ENCODE measurements at places on chromosomes 2 and 18. TPM values are rescaled to one million over a fixed set of nuclear protein-coding genes. Genes with fewer than 3 reads are reported as not detected.

OSBPL1A gene
- total RNA-seq: 0.98 TPM

- no peak for DNase-seq
These were observed 409.2 kb upstream of the NRP2 start for GRCh38 chr2:205273148-205273547.

DNA sequence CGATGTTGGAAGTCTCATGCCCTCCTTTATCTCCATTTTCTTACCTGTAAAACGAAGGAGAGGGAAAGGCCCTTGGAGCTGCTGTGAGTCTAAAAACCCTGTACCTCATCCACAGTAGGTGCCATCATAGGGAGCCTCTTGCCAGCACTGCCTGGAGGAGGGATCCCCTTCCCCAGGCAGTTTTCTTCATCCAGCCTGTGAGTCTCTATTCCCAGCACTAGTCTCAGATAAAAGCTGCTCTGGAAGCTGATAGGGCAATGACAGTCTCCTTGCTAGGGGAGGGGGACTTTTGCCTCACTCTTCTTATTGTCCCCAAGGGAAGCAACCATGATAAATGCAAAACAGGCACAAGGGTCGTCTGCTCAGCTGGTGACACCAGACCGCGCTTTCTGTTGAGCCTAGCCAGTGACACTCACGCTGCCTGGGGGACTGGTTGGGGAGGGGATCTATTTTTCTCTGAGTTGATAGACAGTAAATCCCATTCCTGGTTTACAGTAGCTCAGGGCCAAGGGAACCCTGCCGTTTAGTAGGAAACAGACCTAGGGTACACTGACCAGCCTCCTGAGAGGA is 139.5 kb upstream of the NABP1 start:
- no peak for DNase-seq

DNA sequence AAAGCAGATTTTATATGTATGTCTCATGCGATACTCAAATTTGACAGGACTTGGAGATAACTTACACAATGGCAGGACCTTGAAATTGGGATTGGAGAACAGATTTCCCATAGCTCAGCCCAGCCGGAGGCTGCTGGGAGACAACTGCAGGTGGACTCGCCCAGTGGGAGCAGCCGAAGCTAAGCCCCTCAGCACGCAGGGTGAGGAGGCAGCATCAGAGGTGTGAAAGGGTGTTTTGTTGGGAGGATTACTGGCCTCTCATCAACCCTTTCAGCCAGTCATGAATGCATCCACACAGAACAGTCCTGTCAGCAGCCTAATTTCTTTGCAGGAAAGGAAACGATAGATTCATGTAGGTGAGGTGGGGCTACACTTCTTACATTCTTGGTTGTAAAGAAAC is 110.4 kb upstream of the DYNAP start:
- DNase-seq: no peak

- no peak for DNase-seq
These were observed 848.0 kb downstream of the RNF144A start for GRCh38 chr2:7765236-7765635.

- DNase-seq: peak; percentile 85
These were observed at the start of gene MTERF4 for GRCh38 chr2:241102239-241102803. MTERF4 (minus strand) TSS chr2:241102287; CDS start chr2:241102273, 14 bp downstream.

IL36B gene
- total RNA-seq: not detected

GRCh38 chr2:237341872-237342271 is 72.1 kb downstream of the COL6A3 start:
- no peak for DNase-seq

DNA sequence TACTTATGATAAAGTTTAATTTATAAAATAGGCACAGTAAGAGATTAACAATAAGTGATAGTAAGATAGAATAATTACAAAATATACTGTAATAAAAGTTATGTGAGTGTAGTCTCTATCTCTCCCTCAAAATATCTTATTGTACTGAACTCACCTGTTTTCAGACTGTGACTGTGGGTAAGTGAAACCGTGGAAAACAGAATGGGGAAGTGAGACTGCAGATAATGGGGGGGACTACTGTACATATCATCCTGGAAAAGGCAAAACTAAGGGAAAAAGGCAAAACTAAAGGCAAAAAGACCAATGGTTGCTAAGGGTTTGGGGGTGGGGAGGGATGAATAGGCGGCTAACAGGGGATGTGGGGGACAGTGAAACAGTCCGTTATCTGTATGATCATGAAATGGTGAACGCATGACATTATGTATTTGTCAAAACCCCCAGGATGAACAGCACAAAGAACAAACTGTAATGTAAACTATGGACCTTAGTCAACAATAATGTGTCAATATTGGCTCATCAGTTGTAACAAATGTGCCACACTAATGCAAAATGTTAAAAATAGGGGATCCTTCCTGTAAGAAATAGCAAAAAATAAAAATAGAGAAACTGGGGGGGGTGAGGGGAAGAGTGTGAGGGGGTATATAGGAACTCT is 93.8 kb downstream of the EPB41L3 start:
- DNase-seq: no peak

DNA sequence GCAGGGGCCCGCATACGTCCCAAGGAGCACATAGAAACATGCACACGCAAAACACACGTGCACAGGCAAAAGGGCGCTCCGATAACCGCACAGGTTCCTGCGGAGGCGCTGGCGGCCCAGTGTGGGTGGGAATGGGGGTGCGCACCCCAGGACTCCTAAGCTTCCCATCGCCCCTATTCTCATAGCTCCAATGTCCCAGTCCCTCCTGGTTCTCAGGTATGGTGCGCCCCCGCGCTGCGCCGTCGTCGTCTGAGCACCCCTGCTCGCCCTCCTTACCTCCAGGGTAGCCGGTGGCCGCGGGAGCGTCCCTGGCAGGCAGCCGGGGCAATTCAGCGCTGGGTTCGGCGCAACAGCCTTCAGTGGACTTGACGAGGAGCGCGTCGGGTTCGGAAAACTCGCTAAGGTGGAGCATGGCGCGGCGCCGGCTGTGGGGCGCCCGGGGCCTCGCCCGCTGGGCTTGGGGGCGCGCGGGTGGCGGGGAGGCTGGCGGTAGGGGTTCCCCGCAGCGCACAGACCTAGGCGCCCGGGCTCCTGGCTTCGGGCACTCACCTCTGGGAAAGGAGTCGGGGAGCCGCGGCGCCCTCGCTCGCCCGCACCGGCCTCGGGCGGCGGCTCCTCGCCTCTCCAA is 328 bp downstream of the EGR4 start:
- no peak for DNase-seq

DNA sequence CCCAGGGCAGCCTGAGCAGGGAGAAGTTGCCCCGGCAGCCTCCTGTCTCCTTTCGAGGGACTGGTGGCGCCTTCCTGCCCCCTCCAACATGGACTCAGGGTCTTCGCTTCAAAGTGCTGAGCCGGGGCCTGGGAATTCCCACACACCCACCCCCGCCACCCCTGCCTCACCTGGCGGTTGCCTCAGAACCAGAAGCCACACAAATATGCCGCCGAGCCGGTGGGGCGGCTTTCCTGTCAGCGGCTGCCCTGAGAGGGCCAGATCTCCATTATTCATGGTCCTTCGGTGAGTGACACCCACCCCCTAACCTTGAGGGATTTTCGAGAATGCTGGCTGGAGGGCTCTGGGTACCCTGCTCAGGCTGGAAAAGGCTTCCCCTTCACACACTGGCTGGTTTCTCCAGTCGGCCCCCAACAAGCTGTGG is 71.7 kb downstream of the SMAD7 start:
- DNase-seq: no peak

DGUOK gene
- 90.9 TPM for total RNA-seq

PDCD1 gene
- 42.0 TPM for total RNA-seq

GRCh38 chr2:175017618-175018414 is 12.6 kb upstream of the CHN1 start:
- no peak for DNase-seq

DNA sequence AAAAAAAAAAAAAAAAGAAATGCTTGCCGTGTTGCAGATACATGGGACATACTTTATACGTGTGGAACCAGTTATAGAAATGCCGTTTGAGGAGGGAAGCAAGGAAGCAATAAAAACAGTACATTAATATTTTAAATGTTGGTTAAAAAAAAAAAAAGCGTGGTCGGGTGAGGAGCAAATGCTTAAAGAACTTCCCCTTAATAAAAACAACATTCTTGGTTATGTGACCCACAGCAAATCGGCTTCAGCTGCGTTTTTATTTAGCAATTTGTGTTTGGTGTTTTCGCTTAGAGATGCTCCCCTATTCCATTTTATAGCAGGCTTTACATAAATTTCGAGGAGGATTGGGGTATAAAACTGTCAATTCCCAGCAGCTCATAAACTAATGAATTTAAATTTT is 223.6 kb downstream of the LRRTM1 start:
- DNase-seq: no peak

DNA sequence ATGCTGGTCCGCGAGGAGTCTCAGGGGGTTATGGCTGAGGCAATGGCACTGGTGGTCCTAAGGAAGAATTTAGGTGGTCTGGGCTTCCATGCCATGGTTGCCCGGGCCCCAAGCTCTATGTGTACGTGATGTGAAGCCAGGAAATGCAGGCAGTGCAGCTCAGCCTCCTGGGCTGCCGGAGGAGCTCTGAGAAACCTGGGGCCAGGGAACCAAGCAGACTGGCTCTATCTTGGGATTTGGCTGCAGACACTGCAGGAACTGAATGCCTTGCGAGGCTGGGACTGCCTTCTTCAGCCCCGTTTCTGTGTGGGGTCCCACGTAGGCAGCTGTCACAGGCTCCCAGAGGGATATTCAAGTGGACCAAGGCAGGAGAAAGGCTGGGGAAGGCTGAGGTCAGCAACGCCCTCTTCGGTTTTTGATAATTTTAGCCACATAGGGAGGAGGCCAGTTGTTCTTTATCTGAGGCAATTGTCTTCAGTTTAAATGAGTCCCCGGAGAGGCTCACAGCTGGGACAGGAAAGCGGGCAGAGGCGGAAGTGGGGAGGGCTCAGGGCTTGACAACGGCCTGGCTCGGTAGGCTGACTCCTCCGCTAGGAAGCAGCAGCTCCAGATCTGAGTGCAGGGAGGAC is 77.7 kb downstream of the RHOB start:
- DNase-seq: no peak

- no peak for DNase-seq
These were observed 63.9 kb downstream of the LRRFIP1 start for GRCh38 chr2:237691029-237691907.

CACNB4 gene
- 0.23 TPM for total RNA-seq

CTLA4 gene
- total RNA-seq: 166 TPM

DNA sequence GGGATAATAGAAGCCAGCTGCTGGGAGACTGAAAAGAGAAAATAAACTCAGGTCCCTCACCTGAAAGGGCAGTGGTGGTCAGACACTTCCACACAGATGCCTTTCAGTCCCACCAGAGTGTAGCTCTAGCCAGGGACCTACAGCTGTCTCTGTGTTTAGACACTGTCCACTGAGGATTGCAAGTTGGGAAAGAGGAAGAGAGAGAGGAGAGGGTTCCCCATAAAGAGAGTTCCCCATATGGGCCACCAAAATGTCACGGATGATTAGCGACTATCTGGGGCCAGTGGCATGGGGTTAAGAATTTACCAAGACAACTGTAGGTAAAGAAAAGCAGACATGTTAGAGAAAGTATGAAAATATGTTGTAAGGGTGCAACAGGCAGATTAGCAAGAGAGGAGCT is 36.7 kb upstream of the SKA1 start:
- no peak for DNase-seq

DNA sequence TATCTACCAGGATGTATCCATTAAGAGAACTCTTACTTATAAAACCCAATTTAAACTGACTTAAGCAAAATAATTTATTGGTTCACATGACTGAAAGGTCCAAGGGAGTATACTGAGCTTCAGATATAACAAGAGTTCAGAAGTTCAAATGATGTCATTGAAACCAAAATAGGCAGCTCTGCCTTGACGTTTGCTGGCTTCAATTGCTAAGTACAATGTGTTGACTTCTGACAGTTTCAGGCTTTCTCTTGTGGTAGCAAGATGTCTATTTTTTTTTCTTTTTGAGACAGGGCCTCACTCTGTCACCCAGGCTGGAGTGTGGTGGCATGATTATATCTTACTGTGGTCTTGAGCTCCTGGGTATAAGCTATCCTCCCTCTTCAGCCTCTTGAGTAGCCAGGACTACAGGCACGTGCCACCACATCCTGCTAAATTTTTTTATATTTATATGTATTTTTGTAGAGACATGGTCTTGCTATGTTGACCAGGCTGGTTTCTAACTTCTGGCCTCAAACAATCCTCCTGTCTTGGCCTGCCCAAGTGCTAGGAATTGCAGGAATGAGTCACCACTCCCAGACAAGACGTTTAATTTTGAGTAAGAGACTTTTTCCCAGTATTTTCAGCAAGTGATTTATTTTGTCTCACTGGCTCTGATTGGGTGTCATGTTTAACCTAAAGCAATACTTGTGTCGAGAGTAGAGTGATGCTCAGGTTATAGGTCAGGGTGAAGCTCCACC is 184.8 kb downstream of the NR4A2 start:
- DNase-seq: no peak

Measured in activated T-helper 2 cell treated with anti-CD3 and anti-CD28 coated beads, Interferon-gamma antibody, Interleukin-2, Interleukin-4, amounts not matched to agents 10 μg/mL and 5 μg/mL and 100 μg/mL, durations not matched to agents 14 hours and 24 hours and 36 hours (primary cell).